Cerebellum (tissue), 4 donors: ENCODE measurements at places on chromosomes 11 and 22. TPM values are rescaled to one million over a fixed set of nuclear protein-coding genes. Genes with fewer than 3 reads are reported as not detected.

- DNase-seq, result no peak
Measured at GRCh38 chr22:36218648-36219193, 17.1 kb upstream of the APOL4 start.

DNA sequence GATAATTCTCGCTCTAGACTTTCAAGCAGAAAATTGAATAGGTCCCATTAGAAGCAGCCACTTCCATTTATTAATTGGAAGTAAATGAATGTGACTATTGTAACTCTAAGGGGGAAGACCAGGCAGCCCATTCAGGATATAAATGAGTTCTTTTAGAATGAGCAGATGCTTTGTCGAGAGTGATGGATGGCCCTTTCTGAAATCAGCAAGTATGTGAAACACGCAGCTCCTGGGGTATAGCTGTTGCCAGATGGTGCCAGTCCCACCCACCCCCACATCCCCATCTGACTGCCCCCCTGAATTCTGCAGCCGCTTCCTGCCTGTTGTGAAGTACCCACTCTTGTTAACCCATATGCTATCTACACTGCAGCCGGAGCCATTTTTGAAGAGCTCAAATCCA is 3.7 kb downstream of the SLC15A3 start:
- no peak for DNase-seq

- DNase-seq, result no peak
Measured at GRCh38 chr11:107198490-107199007, 180.3 kb upstream of the GUCY1A2 start.

DNA sequence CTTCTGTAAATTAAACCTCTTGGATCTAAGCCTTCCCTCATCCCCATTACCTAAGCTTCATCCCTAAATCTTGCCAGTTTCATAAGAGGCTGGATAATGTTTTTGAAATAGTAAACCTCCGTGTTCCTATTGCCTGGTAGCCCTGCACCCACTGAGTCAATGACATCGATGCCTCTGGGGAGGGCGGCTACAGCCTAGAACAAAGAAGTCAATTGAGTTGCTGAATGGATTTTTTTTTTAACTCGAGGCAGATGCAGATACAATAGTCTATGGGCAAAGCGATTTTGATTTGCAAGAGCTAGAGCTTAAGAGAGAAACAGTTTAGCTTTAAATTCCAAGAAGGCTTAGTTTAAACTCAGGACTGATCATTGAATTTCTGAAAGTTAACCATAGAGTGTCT is 121.3 kb downstream of the NECTIN1 start:
- DNase-seq, result no peak

DNA sequence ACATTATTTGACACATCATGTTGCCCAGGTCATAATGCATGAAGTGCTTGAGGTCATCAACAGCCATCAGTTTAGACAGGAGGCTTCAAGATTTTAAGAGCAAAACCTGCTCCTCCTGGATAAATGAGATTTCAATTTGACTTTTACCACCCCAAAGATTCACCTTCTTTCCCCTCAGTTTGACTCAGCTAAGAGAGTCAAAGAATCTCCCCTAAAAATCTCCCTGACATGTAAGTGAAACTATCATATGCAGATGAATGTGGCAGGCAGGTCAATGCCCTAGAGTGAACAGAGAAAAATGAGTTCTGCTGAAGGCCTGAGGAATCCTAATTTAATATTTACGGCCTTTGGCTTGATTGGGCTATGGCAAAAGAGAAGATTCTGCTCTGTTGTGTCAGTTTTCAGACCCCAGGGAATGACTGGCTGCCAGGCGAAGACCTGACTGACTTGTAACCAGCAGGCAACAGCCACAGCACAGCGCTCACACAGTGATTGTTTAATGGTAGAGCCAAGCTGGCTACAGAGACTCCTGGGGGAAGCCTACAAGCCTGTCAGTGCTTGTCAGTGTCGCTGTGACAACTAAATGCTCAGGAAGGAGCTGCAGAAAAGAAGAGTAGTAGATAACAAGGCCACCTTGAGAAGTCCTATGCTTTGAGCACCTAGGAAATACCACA is 491.2 kb upstream of the LRRC4C start:
- DNase-seq, result no peak

- peak; percentile 69 for DNase-seq
Measured at GRCh38 chr22:31947296-31947695, 3.0 kb downstream of the YWHAH start.

GRCh38 chr11:235609-235996 is 539 bp downstream of the SIRT3 start:
- DNase-seq, result no peak

- DNase-seq, result no peak
Measured at GRCh38 chr22:19052941-19053541, 69.2 kb downstream of the DGCR2 start.

GRCh38 chr22:35703861-35704584 is 13.6 kb upstream of the APOL5 start:
- DNase-seq, result no peak

DNA sequence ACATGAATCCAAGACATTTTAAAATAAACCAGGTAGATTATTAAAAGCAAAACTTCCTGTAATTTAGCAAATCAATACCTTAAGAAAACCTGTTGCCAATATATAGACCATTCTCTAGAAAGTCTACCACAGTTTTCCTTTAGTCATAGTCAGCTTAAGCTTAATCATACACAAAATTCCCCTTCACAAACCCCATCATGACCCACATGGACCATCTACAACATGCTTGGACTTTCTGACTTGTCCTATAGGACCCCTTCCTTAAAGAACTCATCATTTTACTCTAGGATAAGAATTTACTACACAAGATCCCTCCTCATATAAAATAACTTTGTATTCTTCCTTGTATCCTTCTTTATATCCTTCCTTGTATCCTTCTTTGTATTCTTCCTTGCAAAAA is 16.2 kb upstream of the RNASEH2C start:
- DNase-seq, result no peak

- DNase-seq, result peak; percentile 82
Measured at GRCh38 chr11:43504316-43504950, 145.7 kb downstream of the TTC17 start.

- DNase-seq, result no peak
Measured at GRCh38 chr11:22742157-22742613, 75.8 kb downstream of the GAS2 start.

GRCh38 chr11:105000167-105000566 is 22.8 kb downstream of the CASP5 start:
- DNase-seq, result no peak

- DNase-seq, result no peak
Measured at GRCh38 chr22:44615602-44616180, 86.3 kb upstream of the PRR5 start.

DNA sequence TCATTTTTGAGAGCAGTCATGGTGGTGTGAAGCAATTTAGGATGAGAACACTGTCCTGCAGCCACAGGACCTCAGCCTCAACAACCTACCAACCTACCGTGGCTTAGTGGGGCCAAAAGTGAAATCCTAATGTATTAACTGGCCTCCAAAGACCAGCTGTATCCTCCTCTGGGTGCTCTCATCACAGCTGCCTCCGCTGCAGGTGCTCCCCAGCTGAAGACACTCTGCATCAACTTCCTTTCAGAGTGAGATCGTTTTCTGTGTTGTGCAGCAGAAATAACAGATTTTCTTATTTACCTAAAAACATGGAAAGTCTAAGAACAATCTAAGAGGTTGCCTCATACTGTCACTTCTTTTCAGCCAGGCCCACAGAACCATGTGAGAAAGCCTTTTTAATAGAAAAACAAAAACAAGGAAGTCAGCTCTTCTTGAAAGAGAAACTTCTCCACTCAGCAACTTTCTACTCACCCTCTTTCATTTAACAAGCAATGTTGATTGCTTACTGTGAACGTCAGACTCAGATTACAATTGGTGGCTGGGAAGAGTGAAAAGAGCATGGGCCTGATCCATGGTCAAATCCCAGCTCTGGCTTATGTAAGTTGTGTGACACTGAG is 136.1 kb downstream of the TENM4 start:
- no peak for DNase-seq

- no peak for DNase-seq
Measured at GRCh38 chr22:32602154-32602553, 127.5 kb downstream of the FBXO7 start.

DNA sequence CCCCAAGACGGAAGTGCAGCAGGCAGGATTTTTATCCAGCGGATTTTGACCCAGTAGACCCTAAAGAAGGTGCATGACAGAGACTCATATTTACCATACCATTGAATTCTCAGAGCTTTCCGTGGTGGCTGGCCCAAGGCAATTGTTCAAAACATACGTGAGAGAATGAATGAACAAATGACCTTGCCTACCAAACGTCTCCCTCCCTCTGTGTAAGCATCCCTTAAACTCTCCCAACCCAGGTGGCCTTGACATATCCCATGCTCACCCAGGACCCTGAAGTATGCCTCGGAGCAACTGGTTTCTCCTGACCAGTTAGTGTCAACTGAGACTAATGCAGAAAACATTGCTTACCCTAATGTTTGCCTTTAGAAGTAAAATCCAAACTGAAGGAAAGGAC is 154.9 kb downstream of the TEAD1 start:
- DNase-seq, result no peak

DNA sequence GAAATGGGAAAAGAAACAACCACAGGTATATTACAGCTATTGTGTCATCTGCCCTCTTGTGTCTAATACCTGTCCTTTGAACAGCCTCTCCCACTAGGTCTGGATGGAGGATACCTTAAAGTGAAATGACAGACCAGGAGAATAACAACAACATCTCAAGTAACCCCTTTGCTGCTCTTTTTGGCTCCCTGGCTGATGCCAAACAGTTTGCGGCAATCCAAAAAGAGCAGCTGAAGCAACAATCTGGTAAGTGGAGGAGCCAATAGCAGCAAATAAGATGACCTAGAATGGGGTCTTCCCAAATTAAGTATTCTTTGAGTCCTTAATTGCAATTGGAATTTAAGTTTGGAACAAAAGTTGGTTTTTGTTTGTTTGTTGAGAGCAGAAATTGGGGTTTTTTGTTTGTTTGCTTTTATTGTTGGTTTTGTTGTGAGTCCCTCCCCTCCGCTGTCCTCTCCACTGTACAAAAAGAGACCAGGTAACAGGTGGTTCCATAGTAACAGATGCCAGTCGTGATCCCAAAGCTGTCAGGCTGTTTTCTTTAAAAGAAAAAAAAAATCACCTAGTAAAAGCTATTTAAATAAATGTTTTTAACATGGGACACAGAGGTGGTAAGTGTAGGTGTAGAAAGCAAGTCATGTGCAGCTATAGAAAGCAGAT is 5.7 kb downstream of the UBE4A start:
- DNase-seq, result peak; percentile 47

GRCh38 chr22:30425616-30426387 is at the start of gene MTFP1:
TSS of gene MTFP1 (plus strand) at chr22:30425768. CDS start at chr22:30425880, 112 bp downstream.
- DNase-seq, result peak; percentile 58

- DNase-seq, result peak; percentile 32
Measured at GRCh38 chr11:45182902-45183301, 36.5 kb downstream of the PRDM11 start.

DNA sequence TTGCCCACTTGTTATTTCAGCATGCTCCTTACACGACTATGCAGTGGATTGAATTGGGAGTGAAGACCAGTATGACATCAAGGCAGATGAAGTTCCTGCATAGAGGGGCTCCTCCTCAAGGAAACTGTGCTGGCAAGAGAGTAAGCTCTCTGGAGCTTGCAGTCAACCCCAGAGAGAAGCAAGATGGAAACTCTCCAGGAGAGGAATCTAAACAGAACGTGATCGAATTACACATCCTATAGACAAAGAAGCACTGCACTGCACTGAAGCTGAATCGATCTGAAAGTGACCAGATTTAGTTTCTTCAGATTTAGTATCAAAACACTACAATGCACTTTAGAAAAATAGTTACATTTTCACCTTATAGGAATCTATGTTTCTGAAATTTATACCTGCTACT is 947.7 kb upstream of the TENM4 start:
- no peak for DNase-seq

DNA sequence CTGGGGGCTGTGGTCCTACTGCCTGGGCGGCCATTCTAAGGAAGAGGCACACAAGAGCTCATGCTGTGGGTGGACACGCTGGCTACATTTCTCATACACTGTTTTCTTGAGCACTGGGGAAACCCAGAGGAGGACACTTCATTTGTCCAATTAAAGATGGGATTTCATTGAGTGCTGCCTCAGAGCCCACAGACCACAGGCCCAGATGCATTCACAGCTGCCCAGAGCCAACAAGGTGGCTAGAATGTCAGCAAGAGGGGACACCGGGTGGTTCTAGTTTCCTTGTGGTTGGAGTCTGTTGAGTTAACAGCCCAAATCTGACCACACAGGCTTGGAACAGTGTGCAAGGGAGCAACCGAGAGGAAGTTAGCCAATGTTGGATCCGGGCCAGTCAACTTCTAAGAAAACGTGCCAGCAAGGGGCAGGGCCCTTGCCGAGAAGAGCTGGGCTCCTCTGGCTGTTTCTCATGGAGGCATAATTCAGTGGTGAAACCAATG is 35.0 kb upstream of the SORL1 start:
- no peak for DNase-seq

Gene RFPL2
- total RNA-seq, result 0.73 TPM

Gene KDELR3
- total RNA-seq, result 1.5 TPM

Gene RAB36
- 6.8 TPM for total RNA-seq

Gene CYP2D6
- total RNA-seq, result 2.5 TPM

Gene OSM
- total RNA-seq, result 0.27 TPM

Gene CHST1
- total RNA-seq, result 9.8 TPM

Gene IRF7
- 4.5 TPM for total RNA-seq

Gene ABCG4
- total RNA-seq, result 4.0 TPM

Gene BBS1
- 64.4 TPM for total RNA-seq

Gene GUCY1A2
- 59.4 TPM for total RNA-seq

Gene YPEL4
- 1.8 TPM for total RNA-seq

Gene CYTH4
- 3.9 TPM for total RNA-seq

Gene BIK
- total RNA-seq, result 0.91 TPM

Gene TRPC6
- 5.4 TPM for total RNA-seq

Gene OR56A1
- total RNA-seq, result 0.27 TPM

Gene SCGB2A2
- not detected for total RNA-seq
